ENCODE measurements at places on chromosomes 13 and 19. TPM values are rescaled to one million over a fixed set of nuclear protein-coding genes. Genes with fewer than 3 reads are reported as not detected.

Gene WDR18
- polyA plus RNA-seq: 57.8 TPM

- DNase-seq: no peak
These were observed 10.3 kb downstream of the ELAVL1 start for GRCh38 chr19:7994928-7995809.

- DNase-seq: no peak
These were observed 344.3 kb downstream of the TEX29 start for GRCh38 chr13:111664696-111665095.

Gene ACER1
- 0.13 TPM for polyA plus RNA-seq

Gene WDR87
- polyA plus RNA-seq: not detected

DNA sequence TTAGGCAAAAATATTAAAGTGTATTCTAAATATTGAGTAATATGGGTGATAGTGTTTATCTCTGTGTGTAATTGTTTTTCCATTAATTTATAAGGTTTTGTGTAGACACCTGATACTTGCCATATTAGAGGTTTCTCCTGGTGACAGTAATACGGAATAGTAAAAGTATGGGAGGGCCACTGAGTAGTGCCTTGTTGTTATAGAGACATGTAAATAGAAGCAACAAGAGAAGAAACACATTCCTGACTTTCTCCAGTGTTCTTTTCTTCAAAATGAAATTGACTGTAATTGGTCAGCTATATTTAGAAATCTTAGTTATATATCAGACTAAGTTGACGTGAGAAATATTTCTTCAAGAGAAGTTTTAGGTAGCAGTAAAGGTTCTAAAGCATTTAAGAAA lies 18.5 kb downstream of the RNASEH2B start:
- no peak for DNase-seq

Gene KLK11
- 0.30 TPM for polyA plus RNA-seq

Gene PIN1
- 48.2 TPM for polyA plus RNA-seq

DNA sequence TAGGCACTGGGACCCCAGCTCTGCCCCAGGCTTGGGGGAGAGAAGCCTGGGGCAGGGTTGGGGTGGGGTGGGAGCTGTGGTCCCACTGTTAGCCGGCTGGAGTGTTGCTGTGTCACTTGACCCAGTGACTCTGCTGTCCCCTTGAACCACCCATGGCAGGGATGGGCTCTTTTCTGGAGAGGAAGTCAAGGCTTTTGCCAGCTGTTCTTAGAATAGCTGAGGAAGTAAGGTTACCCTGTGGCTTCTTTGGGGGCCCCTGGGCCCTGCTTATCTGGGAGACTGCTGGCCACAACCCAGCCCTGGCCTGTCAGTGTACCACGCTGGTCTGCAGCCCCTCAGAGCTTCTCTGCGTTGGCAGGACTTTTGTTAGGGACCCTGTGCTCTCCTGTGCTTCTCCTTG lies 9.1 kb downstream of the PNPLA6 start:
- no peak for DNase-seq
